Stimulated activated CD8-positive, alpha-beta memory T cell treated with anti-CD3 and anti-CD28 coated beads, Interleukin-4, amount 100 ng/mL, for 24 hours (primary cell): ENCODE measurements at places on chromosomes 7 and 10.

DNA sequence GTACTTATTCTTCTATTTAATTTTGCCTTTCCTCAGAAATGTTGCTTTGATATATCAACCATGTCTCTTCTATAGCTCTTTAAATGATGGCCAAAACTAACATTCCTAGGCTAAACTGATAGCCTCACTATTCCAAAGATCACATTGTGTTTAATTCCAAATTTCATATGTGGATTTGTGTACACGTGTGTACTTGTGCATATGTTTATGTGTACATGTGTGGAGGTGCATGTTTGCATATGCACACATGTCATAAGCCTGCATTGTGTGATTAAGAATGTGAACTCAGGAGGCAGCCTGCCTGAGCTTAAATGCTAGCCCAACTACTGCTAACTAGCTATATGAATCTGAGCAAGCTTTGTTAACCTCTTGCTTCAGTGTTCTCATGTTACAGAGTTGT lies 426.5 kb downstream of the GFRA1 start:
- DNase-seq: no peak

GRCh38 chr7:149720372-149721083 lies 52.9 kb downstream of the ZNF467 start:
- DNase-seq: no peak

DNA sequence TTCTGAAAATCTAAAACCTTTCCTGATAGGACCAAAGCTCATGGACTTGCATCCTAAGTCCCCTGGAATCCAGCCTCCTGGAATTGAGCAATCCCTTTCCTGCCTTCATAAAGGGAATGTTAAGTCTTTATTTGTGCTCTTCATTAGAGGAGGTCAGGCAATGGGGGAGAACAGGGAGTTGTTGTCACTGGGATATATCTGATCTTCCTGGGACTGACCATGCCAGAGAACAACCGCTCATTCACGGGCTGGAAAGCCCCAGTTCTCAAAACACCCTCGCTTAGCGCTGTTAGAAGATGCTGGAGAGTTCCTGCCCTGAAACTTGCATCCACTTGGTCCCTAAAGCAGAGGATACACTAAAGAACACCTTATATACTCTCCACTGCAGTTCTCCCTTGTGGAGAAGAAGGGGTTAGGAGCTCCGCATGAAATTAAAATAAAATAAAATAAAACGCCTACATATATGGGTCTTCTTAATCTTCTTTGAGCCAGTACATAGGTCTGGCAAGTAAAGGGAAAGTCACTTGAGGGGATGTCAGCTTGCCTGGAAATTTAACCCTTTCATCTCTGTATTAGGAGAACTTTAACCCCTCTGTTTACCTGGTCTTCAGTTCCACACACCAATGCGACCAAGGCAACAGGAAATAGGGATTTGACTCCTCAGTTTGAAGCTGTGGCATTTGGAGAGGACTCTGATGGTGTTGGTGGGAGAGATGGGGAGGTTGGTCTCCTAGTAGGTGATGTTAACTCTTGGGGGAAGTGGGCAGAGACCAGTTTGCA lies 1.2 kb downstream of the SORCS1 start:
- no peak for DNase-seq

- DNase-seq: no peak
These were observed 160.2 kb downstream of the JAZF1 start for GRCh38 chr7:28020302-28020940.

- DNase-seq: no peak
These were observed 344.1 kb downstream of the PHF14 start for GRCh38 chr7:11317766-11318165.

GRCh38 chr10:46547541-46548497 lies 8.6 kb downstream of the GPRIN2 start:
- no peak for DNase-seq

DNA sequence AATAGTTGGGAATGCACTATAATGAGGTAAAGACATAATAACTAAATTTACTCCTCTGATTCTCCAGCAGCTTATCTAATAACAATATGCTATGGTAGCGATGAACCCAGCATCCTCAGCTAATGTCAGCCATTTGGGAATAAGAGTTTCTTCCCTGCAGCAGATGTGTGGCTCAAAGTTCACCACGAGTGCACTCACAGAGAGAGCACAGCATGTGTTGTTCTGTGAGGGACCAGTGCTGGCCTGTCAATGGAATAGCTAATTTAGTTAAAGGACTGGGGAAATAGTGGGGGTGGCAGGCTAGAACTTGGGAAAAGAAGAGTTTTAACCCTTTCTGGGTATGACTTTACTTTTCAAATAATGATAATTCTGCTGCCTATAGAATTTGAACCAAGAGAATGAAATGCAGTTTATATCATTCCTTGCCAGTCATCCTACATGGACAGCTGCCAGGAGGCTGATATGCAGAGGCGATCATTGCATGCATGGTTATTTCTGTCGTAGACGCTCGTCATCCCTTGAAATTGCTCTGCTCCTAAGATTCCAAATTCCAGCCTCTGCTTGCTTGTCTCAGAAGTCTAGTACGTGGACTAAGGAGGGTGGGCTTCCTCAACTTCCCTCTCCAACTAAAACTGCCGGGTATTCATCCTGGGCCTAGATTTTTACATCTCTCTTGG lies 355.6 kb downstream of the RNLS start:
- DNase-seq: no peak

- no peak for DNase-seq
These were observed 48.7 kb downstream of the KCNMA1 start for GRCh38 chr10:77588886-77589285.

DNA sequence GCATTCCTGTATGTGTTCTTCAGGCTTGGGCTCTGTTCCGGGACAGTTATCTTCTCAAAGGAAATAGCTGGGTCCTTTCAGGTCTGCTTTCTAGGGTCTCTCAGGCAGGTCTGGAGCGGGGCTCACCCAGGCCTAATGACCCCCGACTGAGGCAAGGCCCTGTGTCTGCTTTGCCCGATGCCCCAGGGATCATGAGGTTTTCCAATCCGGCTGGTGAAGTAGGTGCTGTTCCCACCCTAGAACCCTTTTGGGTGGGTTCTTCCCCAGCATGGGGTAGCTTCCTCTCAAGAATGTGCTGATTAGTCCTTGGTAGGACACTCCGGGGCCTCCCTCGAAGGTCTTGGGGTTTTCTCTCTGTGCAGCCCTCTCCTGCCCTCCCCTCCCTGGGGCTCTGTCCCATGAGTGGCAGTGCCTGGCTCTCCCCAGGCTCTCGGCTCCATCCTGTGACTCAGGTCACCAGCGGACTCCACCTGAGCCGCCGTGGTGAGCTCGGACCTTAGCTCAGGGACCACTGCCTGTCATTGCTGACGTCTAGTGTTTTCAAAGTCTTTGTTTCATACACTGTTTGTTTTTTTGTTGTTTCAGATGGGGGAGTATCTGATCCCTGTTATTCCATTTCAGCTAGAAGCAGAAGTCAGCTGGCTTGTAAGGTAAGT lies 71.0 kb upstream of the NKX6-2 start:
- no peak for DNase-seq

- DNase-seq: no peak
These were observed 880 bp downstream of the HOXA5 start for GRCh38 chr7:27142580-27143022.

GRCh38 chr7:87426160-87426559 lies 49.3 kb downstream of the ABCB4 start:
- no peak for DNase-seq

DNA sequence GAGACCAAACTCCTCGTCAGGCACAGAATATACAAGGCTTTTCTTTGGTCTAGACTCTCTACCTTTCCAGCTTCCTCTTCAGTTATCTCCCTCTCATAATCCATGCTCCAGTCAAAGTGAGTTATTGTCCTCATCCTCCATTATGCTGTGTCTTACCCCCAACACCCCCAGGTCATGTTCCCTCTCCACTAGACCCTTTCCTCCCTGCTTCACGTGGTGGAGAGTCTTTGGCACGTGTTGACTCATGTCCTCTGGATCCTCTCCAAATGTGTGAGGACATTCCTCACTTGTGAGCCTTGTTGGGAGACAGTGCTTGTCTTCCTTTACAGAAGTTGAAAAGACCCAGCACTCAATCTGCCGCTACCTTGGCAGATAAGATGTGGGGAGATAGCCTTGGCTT lies 36.0 kb upstream of the DLD start:
- DNase-seq: no peak
